Left colon (tissue), 2 donors: ENCODE measurements at places on chromosomes 13 and 19. TPM values are rescaled to one million over a fixed set of nuclear protein-coding genes. Genes with fewer than 3 reads are reported as not detected.

Gene MAU2
- total RNA-seq, result 52.4 TPM

Gene CGB3
- total RNA-seq, result not detected

Gene SPART
- total RNA-seq, result 14.0 TPM

Gene ZNF784
- 11.6 TPM for total RNA-seq

Gene ADM5
- 1.1 TPM for total RNA-seq

Gene CACNG6
- total RNA-seq, result not detected

- DNase-seq, result no peak
Measured at GRCh38 chr13:99251921-99252320, 6.3 kb downstream of the GPR18 start.

DNA sequence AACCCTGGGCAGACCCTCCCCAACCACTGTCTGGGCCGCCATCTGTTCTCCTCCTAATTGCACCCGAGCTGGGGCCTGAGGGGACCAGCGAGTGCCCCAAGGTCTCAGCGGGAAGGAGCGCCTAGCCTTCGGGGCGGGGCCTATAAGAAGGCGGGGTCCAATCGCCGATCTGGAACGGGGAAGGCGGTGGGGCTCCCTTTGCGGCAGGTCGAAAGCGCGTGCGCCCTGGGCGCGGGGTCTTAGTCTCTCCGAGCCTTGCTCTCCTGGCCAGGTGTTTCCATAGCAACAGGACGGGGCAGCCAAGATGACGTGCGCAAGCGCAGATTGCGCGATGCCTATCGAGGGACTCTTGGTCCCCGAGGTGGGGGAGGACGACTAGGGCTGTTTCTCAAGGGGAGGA lies 2.8 kb downstream of the MAST1 start:
- no peak for DNase-seq

- DNase-seq, result no peak
Measured at GRCh38 chr19:5115771-5116202, 146.9 kb downstream of the KDM4B start.

DNA sequence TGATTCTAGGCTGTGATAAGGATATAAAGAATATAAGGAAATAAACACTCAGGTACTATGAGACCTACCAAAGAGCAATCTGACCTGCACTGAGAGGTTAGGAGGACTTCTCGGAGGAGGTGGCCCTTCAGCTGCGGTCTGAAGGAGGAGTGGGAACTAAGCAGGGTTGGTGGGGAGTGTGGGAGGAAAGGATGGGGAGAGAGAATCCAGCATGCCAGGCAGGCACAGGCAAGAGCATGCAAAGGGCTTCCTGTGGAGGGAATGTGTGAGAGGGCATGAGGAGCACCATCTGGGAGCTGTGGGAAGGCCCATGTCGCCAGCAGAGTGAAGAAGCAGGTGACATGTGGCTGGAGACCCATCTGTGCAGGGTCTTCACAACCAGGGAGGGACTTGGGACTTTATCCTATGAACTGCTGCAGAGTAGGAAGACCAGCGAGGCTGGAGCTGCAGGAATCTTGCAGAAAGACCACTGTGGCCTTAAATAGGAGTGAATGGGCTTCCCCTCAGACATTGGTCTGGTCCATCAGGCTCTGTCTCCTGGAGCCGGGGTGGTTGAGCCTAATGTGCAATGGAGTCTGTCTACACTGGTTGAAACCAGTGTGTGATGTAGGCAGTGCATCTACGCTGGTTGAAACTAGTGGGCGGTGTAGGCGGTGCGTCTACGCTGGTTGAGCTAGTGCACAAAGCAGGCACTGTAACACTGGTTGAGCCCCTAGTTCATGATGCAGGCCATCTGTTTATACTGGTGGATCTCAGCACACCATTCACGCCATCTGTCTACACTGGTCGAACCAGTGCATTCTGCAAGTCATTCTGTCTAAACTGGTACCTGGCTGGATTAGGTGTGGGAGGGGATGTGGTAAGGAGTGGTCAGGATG lies 6.4 kb downstream of the CHST8 start:
- no peak for DNase-seq
